Epithelial cell of proximal tubule (primary cell): ENCODE measurements at places on chromosomes 3 and 15.
A peak's percentile ranks its signal among the peaks of the same experiment; 100 is the strongest.

DNA sequence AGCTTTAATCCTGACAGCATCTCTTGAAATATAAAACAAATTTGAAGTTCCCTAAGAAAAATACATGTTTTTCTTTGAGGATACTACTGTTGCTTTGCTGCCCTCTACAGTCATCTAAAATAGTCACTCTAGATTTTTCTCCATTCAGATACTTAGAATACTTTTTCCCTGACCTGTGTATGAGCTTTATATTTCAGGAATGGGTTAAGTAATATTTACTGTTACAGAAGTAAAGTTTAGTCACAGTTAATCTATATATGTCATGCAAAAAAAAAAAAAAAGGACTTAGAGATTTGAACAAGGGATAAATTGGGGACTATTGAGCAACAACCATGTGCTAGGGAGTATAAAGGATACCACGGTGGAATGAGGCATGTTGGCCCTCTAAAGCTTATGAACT lies 8.8 kb downstream of the NECTIN3 start:
- DNase-seq = no peak

- DNase-seq = no peak
Measured at GRCh38 chr3:16316847-16317560, 52.0 kb downstream of the OXNAD1 start.

DNA sequence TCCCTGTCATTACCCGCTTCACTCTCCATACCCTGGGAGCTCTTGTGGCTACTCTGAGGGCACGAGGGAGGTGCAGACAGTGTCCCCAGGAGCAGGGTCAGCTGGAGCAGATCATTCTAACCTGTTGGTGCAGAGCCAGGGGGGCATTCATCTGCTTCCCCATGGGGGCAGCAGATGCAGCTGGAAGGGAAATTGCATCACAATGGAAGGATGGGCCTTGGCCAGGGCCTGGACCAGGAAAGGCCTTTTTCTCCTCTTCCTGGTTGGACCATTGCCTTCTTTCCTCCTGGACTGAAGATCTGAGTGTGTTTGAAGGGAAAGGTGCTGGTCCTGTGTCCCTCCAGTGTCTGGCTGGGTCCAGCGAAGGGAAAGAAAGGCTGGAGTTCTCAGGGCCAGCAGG lies 55.7 kb downstream of the EPHB1 start:
- DNase-seq = no peak

GRCh38 chr3:71395470-71395869 lies 188.1 kb downstream of the FOXP1 start:
- no peak for DNase-seq

GRCh38 chr15:94671858-94672532 lies 440.6 kb downstream of the MCTP2 start:
- DNase-seq = no peak

GRCh38 chr3:123367467-123368154 lies 81.3 kb downstream of the ADCY5 start:
- DNase-seq = no peak

- no peak for DNase-seq
Measured at GRCh38 chr15:39139431-39140059, 441.3 kb upstream of the THBS1 start.

DNA sequence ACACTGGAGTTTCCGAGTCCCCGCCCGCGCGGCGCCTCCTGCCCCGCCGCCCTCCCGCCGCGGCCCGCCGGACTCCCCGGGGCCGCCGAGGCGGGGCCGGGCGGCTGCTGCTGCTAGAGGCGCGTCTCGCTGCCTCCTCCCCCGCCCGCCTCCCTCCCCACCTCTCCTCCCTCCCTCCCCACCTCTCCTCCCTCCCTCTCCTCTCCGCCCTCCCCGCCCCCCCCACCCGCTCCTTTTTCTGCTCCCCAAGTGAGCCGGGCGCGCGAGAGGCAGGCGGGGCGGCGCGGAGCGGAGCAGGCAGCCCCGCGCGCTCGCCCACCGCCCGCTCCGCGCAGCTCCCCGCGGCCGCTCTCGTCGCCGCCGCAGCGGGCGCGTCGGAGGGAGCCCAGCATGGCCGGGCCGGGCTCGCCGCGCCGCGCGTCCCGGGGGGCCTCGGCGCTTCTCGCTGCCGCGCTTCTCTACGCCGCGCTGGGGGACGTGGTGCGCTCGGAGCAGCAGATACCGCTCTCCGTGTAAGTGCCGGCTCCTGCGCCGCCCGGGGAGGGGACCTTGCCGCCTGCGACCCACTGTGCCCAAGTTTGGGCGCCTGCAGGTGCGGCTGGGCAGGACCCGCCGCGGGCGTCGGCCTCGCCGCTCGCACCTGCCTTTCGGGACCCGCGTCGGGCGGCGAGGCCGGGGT lies at the start of gene CACNA2D3:
CACNA2D3 (plus strand) TSS at position 229 of the 679 bp plus-strand sequence.
- no peak for DNase-seq

GRCh38 chr15:26632500-26632899 lies 140.4 kb downstream of the GABRB3 start:
- DNase-seq = no peak

GRCh38 chr15:62506217-62506805 lies 341.2 kb upstream of the C2CD4B start:
- DNase-seq = no peak

DNA sequence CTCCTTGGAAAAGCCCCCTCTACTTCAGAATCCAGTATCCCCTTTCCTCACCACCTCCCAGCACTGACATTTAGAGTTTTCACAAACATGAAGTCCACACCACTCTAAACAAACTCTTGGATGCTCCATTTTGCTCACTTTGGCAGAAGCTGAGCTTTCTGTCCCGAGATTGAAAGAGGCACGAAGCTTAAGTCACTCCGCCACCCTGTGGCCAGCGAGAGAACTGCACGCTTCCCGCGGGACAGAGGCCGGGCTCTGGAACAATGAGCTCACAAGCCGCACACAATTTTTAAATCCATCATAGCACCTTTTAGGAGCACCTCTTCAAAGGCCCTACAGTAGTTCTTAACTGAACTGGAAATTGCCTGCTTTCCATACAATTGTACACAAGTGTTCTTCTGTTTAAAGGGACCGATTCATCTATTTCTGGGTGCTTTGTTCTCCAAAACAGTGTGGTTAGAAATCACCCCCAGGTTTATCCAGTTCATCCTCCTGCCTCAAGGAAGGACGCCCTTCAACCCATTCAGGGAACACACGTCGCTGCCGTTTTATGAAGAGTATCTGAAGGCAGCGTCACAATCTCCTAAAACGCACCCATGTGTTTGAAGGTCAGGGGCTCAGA lies 226.1 kb downstream of the VPS13C start:
- DNase-seq = peak; percentile 10

GRCh38 chr15:74422652-74423430 lies 10.9 kb downstream of the SEMA7A start:
- DNase-seq = peak; percentile 75

DNA sequence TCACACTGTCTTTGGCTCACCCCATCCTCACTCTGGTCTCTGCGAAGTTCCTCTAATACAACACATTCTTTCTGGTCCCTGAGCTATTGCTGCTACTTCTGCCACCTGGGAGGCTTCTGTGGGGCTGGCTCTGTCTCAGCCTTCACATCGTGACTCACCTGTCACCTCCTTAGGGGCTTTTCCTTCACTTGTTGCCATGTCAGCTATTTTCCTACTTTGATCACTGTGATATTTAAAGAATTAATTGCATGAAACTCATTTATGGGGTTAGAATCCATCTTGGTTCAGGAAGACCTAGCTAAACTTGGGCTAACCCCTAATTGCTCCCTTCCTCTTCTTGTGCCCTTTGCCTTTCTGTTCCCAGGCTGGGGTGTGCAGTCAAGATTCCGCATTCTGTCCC lies 346.9 kb downstream of the WDR72 start:
- no peak for DNase-seq

GRCh38 chr3:64514889-64515288 lies 172.9 kb downstream of the ADAMTS9 start:
- no peak for DNase-seq

DNA sequence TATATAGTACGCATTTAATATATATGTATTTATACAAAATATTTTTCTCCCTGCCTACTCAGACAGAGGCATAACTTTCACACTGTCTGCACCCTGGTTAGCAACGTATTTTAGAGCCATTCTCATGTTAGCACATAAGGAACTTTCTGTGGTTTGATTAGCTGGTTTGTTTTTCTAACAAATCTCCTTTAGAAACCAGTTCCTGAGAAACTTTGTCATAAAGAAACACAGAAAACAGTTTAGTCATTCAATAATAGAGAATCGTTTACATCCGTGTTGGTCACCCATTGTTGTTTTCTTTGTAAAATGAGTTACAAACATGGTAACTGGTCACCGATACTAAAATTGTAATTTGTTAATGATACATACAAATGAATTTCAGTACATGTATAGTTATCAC lies 5.9 kb upstream of the NGRN start:
- DNase-seq = no peak

GRCh38 chr15:65207280-65207840 lies 3.9 kb downstream of the CILP start:
- DNase-seq = no peak

DNA sequence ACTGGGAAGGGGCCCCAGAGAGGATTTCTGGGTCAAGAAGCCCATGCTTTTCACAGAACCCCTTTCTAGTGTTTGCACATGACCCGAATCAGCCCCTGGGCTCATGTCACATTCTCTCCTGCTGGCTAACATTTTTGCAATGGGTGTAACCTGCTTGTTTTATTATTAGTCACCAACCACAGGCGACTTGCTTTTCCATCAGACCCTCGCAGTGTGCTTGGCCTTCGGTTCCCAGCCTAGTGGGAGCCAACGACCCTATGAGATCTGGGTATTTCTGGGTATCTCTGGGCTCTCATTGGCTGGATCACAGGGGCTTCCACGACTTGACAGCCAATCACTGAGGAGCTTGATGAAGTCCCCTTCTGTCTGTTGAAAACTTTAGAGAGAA lies 11.0 kb upstream of the FBLN2 start:
- DNase-seq = peak; percentile 22

DNA sequence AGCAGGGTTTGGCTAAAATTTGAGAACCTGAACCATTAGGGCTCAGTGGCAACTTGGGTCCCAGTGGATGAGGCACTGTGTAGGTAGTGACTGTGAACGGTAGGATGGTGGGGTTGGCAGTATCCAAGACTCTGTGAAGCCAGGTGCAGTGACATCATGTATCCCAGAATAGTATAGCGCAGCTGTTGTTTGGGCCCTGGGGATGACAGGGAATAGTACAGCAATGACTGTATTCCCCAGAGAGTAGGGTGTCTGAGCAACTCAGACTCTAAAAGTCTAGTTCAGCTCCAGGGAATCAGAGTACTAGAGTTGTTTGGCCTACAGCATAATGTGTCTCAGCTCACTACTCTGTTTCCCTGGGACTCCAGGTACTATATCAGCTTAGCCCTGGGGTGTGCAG lies 20.7 kb upstream of the PPP2R3A start:
- DNase-seq = no peak
